Activated T-cell treated with anti-CD3 and anti-CD28 coated beads for 1 hour (primary cell): ENCODE measurements at places on chromosomes 12 and 14.

GRCh38 chr12:86429824-86430223 lies 173.6 kb upstream of the MGAT4C start:
- DNase-seq = no peak

DNA sequence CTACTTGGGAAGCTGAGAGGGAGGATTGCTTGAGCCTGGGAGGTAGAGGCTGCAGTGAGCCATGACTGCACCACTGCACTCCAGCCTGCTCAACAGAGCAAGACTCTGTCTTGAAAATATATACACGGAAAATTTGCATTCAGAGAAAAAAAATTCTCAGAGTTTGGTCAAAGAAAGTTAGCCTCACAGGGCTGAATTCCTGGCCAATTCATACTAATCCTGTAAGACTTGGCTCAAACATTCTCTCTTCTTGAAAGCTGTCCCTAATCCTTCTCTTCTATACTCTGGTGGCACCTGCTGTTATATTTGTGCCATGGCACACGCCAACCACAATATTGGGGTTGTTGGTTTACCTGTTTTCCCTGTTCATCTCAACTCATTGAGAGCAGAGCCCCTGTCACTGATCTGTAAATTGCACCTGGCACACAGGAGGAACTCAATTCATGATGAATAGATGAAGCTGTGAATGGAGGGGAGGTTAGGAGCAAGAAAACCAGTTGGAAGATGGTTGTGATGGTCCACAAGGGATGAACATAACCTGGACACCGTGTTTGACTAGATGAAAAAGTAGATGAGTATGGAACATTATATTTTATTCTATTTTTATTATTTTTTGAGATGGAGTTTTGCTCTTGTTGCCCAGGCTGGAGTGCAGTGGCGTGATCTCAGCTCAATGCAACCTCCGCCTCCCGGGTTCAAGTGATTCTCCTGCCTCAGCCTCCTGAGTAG lies 36.8 kb upstream of the SPTSSA start:
- DNase-seq = no peak

- DNase-seq = no peak
Measured at GRCh38 chr12:103181366-103182152, 224.1 kb downstream of the ASCL1 start.

GRCh38 chr12:72272091-72272661 lies at the start of gene TRHDE:
TRHDE (plus strand) TSS chr12:72272370; CDS start chr12:72272644, 274 bp downstream.
- no peak for DNase-seq

DNA sequence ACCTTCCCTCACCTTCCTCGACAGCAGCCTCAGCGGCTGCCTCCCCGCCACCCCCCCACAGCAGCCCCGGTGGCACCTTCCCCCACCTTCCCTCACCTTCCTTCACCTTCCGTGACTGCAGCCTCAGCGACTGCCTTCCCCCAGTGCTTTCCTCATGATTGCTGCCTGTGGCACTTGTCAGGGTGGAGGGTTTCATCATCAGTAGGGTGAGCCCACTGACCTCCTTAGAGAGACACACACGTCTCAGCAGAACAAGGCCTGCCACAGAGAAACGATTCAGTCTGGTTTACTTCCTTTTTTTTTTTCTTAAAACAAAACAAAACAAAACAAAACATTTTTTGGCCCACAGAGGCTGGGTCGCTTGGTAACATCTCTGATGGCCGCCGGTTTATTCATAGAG lies 75.0 kb downstream of the EP400 start:
- DNase-seq = no peak

GRCh38 chr12:2169489-2169888 lies 116.7 kb downstream of the CACNA1C start:
- no peak for DNase-seq

DNA sequence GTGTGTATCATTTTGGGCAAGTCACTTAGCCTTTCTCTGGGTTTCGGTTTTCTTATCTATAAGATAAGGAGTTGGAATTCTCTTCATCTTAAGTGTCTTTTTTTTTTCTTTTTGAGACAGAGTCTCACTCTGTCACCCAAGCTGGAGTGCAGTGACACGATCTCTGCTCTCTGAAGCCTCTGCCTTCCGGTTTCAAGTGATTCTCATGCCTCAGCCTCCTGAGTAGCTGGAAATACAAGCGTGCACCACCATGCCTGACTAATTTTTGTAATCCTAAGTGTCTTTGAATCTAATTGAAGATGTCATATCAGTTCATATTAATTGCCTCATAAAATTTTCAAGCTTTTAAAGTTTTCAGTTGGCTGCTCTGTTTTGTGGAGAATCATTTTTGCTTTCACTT lies 4.0 kb downstream of the SRGAP1 start:
- DNase-seq = no peak

- DNase-seq = no peak
Measured at GRCh38 chr12:8145754-8146441, 10.9 kb upstream of the ZNF705A start.

DNA sequence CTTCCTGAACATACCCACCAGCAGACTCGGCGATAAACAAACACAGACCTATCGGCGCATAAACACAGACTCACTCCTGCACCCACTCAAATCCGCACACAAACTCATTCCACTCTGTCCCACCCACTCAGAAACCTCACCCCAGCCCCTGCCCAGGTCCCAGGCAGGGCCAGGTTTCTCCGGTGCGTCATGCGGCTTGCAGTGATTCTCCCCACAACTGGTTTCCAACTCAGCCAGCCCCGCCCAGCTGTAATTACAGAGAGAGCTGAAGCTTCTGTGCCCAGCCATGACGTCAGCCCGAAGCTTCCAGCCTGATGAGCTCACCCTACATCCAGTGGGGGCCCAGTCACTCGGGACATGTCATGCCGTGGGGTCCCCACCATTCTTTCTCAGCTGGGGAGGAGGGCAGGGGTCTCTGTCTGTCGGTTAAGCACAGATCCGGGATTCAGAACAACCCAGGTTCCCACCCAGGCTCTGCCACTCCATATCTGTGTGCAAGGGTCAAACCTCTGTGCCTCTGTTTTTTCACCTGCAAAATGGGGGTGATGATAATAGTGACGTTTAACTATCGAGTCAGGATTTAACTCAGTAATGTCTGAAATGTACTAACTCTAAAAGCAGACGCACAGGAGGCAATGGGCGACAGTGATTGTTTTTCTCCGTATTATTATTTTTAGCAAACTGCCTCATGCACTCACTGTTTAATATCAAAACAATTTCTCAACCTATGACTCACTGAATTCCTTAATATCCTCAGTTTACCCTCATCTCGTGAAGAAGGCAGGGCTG lies 2.3 kb upstream of the HSPB8 start:
- no peak for DNase-seq

DNA sequence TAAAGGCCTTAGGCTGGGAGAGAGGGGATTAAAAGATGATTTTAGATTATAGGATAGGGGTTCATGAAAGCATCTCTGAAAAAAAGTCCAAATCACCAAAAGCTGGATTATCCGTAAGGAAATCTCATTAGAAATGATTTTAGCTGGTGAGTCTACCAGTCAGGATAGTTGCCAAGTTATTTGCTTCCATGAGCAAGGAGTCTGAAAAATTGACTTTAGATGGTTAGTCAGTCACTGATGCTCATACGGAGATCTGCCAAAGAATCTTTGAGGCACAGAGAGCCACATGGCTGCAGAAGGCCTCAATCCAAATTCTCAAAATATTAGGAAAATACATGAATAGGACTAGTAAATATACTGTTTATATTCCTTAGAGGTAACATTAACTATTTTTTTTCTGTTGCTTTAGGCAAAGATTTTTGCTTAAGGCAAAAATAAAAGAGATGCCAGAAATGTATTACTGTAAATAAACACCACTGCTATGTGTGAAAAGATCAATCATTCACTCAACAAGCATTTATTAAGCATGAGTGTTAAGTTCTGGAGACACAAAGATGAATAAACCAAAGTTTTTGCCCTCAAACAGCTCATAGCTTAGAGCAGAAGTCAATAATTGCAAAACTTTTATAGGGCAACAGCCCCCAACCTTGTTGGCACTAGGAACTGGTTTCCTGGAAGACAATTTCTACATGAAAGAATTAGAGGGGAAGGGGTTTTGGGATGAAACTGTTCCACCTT lies 105.2 kb downstream of the BBS10 start:
- no peak for DNase-seq

DNA sequence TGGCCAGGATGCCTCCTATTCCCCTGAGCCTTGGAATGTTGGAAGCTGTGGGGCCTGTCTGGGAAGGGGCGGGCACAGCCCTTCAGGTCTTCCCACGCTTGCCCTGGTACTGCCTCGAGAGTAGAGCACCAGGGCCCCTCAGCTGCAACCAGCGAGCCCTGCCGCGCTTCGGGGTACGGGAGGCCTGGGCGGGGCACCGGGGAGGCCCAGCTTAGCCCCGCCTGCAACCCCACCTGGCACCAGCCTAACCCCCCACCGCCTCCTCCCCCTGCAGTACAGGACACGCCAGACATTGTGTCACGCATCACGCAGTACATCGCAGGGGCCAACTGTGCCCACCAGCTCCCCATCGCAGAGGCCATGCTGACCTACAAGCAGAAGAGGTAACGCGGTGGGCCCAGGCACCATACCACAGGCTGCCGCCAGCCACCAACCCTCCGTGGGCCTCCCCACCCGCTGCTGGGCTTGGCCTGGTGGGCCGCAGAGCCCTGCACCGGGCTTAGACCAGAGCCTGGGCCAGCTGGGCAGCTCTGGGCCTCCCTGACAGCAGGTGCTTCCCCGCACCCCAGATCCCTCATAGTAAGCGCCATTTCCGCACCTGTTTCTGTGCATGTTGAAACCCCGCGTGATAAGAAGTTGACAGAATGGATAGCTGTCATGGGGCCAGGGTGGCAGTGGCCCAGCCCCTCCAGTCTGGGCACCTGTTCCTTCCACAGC lies 13.6 kb upstream of the TEX22 start:
- no peak for DNase-seq

DNA sequence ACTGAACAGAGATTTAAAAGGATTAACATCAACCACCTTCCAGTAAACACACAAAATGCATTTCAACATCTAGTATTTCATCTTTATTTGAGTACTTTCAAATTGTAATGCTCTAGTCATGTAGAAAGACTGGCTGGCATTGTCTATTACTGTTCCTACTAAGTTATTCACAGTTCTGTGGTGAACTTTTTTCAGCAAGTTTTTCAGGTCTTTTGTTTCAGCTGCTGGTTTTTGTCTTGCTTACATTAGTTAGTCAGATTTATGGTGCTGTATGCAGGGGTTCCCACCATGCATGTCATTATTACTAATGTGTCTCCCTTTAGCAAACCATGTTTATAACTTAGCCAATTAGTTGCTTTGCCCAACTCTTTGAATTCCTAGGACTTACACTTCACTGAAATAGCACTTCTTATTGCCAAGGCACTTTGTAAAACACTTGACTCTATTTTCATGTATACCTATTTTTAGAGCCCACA lies 253.4 kb upstream of the KITLG start:
- DNase-seq = no peak

- no peak for DNase-seq
Measured at GRCh38 chr14:102323102-102323501, 3.6 kb downstream of the ZNF839 start.

DNA sequence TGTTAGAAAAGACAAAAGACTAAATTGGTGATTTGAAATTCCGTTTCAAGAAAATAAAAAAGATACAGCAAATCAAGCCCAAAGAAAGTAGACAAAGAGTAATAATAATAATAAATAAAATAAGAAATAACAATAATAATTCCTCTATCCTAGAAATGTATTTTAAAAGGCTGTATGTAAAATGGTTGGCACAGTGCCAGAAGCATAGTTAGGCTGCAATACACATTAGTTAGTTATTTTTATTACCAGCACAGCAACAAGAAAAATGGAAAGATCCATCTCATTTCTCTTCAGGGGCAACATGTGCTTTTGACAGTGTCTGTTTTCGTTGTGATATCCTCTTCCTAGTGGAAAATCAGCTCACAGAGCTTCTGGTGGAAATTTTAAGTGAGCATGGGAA lies 174.1 kb upstream of the TMTC1 start:
- DNase-seq = no peak

DNA sequence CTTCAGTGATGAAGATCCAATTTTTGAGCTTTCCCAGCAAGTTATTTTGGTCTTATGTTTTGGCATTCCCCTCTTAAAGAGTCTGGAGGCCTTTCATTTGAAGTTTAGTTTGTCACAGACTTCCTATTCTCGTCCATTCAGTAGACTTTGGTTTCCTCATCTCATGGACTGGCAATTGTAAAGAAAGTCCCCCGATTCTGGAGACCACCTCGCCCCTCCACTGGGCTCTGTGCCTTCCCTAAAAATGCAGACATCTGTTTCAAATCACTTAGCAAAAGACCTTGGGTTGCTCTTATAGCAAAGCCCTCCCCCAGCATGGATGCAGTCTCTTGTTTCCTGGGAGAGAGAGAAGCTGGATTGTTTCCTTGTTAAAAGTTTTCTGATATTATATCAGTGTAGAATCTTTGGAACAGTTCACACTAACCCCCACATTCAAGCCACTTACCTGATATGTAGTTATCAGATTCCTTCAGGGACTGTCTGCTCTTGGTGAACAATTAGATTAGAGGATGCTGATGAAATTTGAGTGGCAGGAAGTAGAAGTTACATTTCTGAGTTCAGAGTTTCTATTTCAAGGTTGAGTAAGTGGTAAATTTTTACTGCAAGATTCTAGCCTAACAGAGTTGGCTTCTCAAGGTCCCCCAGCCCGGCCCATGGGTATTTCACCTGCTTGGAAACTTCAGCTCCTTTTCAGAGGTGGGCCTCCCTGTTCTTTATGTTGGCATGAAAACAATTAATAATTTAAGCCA lies 56.3 kb downstream of the PLXNC1 start:
- no peak for DNase-seq

- DNase-seq = no peak
Measured at GRCh38 chr12:24081606-24082005, 132.1 kb upstream of the SOX5 start.

- DNase-seq = no peak
Measured at GRCh38 chr12:128790653-128791373, 32.9 kb downstream of the SLC15A4 start.

DNA sequence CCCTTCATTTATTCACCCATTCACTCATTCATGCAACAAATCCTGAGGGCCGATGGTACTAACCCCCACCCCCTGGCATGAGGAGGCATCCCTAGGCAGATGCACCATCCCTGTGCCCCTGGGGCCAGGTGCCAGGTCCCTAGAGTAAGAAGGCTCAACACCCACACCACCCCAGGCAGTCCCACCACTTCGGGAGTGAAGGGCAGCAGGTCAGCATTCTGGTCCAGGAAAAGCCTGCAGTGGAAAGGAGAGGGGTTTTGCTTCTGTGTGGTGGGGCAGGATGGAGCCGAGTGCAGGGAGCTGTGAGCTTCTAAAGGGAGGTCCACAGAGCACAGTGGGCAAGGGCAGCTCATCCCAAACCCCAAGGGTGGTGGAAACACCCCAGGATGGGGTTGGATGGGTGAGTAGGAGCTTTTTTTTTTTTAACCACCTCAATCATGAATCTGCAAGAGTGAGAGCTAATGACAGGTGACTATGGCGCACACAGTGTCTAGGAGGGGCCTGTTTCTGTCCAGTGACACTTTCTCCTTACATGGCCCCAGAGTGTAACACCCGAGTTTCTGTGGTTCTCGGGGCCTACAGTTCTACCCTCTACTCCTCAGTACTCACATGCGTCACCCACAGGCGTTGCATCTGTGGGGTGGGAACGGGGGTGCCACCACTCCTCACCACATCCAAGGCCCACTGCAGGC lies 414.3 kb downstream of the TMEM121 start:
- DNase-seq = no peak
